Activated CD8-positive, alpha-beta T cell treated with anti-CD3 and anti-CD28 coated beads, Interleukin-2, amount 10 ng/mL, durations not matched to agents 7 days and 5 days (primary cell): ENCODE measurements at places on chromosomes 6 and 20. TPM values are rescaled to one million over a fixed set of nuclear protein-coding genes. Genes with fewer than 3 reads are reported as not detected.

DNA sequence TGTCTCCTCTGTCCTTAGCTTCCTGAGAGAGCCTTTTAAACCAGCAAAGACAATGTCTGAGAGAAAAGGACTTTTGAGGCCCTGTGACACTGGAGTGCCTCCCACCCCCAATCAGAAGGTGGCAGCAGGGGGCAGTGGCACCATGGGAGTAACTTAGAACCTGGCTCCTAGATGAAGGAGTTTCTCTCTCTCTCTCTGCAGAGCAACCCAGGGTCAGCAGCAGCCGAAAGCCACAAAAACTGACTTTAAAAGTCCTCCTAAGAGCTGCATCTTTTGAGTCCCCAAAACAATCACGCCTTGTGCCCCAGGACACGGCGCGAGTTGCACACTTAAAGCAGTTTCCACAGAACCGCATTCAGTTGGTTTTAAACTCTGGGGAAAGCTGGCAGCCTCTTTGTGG is 5.3 kb upstream of the TCP11 start:
- no peaks in the 10 kb centered on the region for H3K36me3 ChIP-seq
- H3K4me3 ChIP-seq: no peak overlapping the region
- peak; percentile 48 for DNase-seq

- no peak for DNase-seq
- H3K4me1 ChIP-seq: no peaks in the 10 kb centered on the region
- H3K4me3 ChIP-seq: no peak overlapping the region
Observed at GRCh38 chr6:7998103-7998725, 66.0 kb downstream of the BLOC1S5 start.

DNA sequence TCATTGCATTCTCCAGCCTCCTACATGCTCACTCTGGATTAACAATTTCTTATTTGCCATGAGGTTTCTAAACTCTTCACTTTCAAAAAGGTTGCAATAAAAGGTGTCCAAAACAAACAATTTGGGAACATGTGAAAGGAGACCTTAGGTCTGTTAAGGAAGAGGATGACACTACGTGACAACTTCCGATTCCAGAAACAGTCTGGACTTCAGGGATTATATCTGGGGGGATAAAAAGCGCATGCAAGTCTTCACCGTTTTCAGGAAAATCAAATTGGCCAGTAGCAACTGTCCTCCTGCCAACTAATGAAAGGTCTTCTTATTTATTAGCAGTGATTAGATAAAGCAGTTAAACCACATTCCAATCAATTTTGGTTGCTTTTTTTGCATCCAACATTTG is 1.8 kb downstream of the ZDHHC14 start:
- H3K4me1 ChIP-seq: peaks cover 40% of the 10 kb centered on the region
- DNase-seq: no peak
- peaks cover 3% of the 10 kb centered on the region for H3K27me3 ChIP-seq
- peak overlapping the region; percentile 42 for H3K27ac ChIP-seq
- H3K36me3 ChIP-seq: peaks cover 19% of the 10 kb centered on the region

GRCh38 chr6:130893277-130893676 is 66.1 kb downstream of the SMLR1 start:
- DNase-seq: no peak
- H3K36me3 ChIP-seq: peaks cover 2% of the 10 kb centered on the region
- H3K4me3 ChIP-seq: no peak overlapping the region
- no peaks in the 10 kb centered on the region for H3K27me3 ChIP-seq

DNA sequence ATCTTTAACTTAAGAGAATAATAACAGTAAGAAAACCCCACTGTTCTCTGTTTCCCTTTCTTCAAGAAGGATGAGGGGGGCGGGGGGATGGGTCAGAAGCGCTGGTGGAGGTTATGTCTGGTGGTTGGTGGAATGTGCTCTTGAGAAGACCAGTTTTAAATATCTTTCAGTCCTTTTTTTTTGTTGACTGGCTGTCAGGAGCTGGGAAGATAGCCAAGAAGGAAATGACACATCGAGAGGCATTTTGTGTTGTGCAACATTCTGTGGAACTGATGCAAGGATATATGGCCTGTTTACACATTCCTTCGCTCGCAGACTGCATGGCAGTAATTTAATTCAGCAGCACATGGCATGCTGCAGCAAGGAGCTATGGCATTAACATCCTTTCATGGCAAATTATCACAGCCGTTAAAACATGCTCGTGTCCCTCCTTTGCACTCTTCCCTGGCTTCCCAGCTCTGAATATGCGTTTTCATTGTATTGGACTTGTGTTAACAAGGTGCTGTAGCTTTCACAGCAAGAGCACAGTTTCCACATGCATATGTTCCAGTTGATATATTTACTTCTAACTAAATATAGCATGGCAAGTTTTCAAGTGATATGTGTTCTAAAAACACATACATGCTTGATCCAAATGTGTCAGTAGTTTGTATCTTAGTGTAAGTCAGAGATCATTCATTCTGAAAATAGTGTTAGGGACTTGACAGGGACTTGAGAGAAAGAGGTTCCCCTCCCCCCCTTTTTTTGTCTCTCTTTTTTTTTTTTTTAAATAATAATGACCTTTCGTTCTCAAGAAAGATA is 68.2 kb upstream of the SUPT3H start:
- H3K4me1 ChIP-seq: peaks cover 33% of the 10 kb centered on the region
- peaks cover 2% of the 10 kb centered on the region for H3K36me3 ChIP-seq
- H3K27ac ChIP-seq: no peak overlapping the region
- no peaks in the 10 kb centered on the region for H3K27me3 ChIP-seq

GRCh38 chr6:7216941-7217621 is 95.9 kb downstream of the SSR1 start:
- no peak for DNase-seq
- H3K36me3 ChIP-seq: peaks cover 45% of the 10 kb centered on the region
- H3K27ac ChIP-seq: no peak overlapping the region
- peaks cover 46% of the 10 kb centered on the region for H3K4me1 ChIP-seq
- H3K4me3 ChIP-seq: no peak overlapping the region
- no peaks in the 10 kb centered on the region for H3K27me3 ChIP-seq

Gene GHRH
- total RNA-seq: not detected

Gene GABBR1
- total RNA-seq: 3.2 TPM
